ENCODE measurements at places on chromosomes 12 and 14.

DNA sequence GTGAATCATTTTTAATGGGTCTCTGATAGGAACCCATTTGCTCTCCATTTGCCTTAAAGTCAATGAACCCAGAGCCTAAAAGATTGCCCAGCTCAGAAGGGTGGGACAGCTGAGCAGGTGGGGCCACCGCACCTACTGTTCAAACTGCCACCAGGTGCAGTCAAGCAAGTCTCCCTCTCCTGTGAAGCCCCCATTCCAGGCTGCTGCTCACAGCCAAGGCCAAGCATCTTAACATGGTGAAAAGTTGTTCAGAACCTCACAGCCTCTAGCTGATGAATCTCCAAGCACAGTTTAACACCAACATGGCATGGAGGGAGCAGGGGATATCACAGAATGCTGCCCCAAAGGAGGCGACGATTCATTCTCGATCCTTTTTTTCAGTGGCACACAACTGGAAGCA lies 29.5 kb downstream of the ANO2 start:
- H3K4me1 ChIP-seq = no peaks in the 10 kb centered on the region
- no peak overlapping the region for H3K4me3 ChIP-seq
- H3K36me3 ChIP-seq = no peaks in the 10 kb centered on the region
- no peak overlapping the region for H3K27ac ChIP-seq
- no peak for DNase-seq

GRCh38 chr12:78795934-78796445 lies 68.6 kb upstream of the SYT1 start:
- no peak for DNase-seq
- no peak overlapping the region for H3K27ac ChIP-seq
- H3K4me1 ChIP-seq = peaks cover 35% of the 10 kb centered on the region
- no peaks in the 10 kb centered on the region for H3K27me3 ChIP-seq

- peaks cover 3% of the 10 kb centered on the region for H3K4me1 ChIP-seq
- H3K4me3 ChIP-seq = no peak overlapping the region
- DNase-seq = no peak
- no peaks in the 10 kb centered on the region for H3K36me3 ChIP-seq
- H3K27ac ChIP-seq = no peak overlapping the region
These were observed 235.8 kb downstream of the SSPN start for GRCh38 chr12:26431211-26431610.

DNA sequence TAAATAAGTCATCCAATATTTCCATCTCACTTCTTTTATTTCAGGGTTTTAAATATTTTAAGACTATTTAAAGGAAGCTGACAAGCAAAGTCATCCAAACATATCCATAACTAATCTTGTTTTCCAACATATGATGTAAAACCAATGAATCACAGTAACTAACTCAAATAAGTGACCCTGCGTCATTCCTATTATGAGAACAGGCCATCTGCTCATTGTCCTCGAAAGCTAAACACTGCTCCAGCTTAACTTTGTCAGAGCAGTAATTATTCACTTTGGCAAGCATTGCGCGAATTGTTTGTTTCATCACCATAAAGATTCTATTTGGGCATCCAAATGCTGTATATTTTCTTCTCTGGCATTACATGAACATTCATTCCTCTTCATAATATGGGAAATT lies 99.1 kb downstream of the CAPZA3 start:
- H3K4me1 ChIP-seq = peaks cover 7% of the 10 kb centered on the region
- peaks cover 6% of the 10 kb centered on the region for H3K27me3 ChIP-seq
- no peak overlapping the region for H3K4me3 ChIP-seq
- H3K36me3 ChIP-seq = peaks cover 5% of the 10 kb centered on the region

- H3K4me1 ChIP-seq = no peaks in the 10 kb centered on the region
- no peaks in the 10 kb centered on the region for H3K36me3 ChIP-seq
- DNase-seq = no peak
- no peak overlapping the region for H3K27ac ChIP-seq
These were observed 21.2 kb upstream of the CDCA4 start for GRCh38 chr14:105041841-105042765.

- H3K4me1 ChIP-seq = peaks cover 27% of the 10 kb centered on the region
- no peak overlapping the region for H3K4me3 ChIP-seq
- H3K36me3 ChIP-seq = peaks cover 8% of the 10 kb centered on the region
These were observed 48.2 kb downstream of the CRACR2A start for GRCh38 chr12:3704512-3705353.

DNA sequence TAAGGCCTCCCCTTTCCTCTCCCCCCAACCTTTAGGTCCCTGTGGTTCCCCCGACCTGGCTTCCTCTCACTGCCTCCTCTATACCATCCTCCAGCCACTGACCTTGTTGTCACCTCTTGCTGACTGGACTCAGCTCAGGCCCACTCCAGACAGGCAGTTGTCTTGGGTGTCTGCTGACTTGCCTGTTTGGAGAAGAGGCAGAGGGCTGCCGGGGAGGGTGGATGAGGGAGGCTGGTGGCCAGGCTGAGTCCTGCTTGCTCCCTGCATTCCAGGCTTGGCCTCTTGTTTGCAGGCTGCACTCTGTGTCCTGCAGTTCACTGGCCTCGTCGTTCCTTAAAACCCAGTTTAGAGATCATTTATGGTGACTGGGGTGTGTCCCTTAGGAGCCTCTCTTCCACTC lies 31.0 kb upstream of the RD3L start:
- H3K36me3 ChIP-seq = no peaks in the 10 kb centered on the region
- no peak overlapping the region for H3K4me3 ChIP-seq
- no peak overlapping the region for H3K27ac ChIP-seq
- DNase-seq = no peak

- H3K27me3 ChIP-seq = peaks cover 7% of the 10 kb centered on the region
- no peaks in the 10 kb centered on the region for H3K4me1 ChIP-seq
- H3K36me3 ChIP-seq = no peaks in the 10 kb centered on the region
- no peak overlapping the region for H3K27ac ChIP-seq
These were observed 102.7 kb downstream of the SETD3 start for GRCh38 chr14:99377951-99378350.

- peaks cover 5% of the 10 kb centered on the region for H3K36me3 ChIP-seq
- no peak overlapping the region for H3K27ac ChIP-seq
- DNase-seq = no peak
These were observed 104.0 kb downstream of the CALM1 start for GRCh38 chr14:90500665-90501370.

GRCh38 chr12:39572551-39572950 lies 47.1 kb downstream of the ABCD2 start:
- H3K4me1 ChIP-seq = peaks cover 12% of the 10 kb centered on the region
- no peak for DNase-seq

DNA sequence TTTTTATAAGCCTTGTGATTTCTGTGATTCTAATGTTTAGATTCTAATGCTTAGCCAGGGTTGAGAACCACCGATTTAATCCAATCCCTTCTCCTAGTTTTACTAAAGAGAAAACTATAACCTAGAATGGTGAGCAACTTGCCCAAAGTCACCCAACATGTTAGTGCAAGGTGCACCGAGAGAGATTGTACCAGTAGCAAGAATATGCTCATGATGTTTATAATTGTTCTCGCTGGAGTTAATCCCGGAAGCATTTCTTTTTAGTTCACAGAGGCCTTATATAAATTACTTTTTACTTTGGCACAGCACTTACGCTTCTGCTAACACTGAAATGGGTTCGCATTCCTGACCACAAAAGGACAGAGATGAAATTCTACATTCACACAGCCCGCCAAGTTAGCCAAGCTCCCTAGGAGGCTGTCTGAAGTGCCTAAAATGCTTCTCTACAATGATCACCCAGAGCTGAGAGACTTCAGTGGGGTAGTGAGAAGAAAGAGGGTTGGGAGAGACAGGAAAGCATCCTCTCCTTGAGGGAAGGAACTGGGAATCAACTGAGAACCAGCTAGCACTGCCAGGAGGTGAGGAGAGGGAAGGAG lies 579 bp upstream of the BLOC1S1 start:
- no peaks in the 10 kb centered on the region for H3K36me3 ChIP-seq
- no peak for DNase-seq
- peaks cover 12% of the 10 kb centered on the region for H3K27me3 ChIP-seq
- peak overlapping the region; percentile 88 for H3K27ac ChIP-seq
- peak overlapping the region; percentile 93 for H3K4me3 ChIP-seq

DNA sequence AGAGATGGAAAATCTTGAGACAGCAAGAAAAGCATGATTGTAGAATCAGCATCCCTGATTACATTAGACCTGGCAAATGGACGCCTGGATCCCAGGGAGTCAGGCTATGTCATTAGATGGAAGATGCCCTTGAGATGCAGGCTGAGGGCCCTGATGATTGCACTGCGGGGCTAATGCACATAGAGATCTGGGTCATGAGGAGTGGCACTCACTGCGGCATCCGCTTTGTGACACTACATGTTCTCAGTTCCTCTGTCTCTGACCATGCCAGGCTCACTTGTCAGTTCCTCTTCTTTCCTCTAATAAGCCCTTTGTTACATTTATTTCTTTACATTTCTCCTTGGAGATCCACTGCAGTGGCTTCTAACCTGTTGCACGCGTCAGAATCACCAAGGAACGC lies 70.1 kb upstream of the GPATCH2L start:
- no peaks in the 10 kb centered on the region for H3K36me3 ChIP-seq
- no peak for DNase-seq
- H3K4me3 ChIP-seq = no peak overlapping the region
- H3K27me3 ChIP-seq = peaks cover 7% of the 10 kb centered on the region
- no peak overlapping the region for H3K27ac ChIP-seq
- peaks cover 81% of the 10 kb centered on the region for H3K4me1 ChIP-seq

- H3K4me3 ChIP-seq = no peak overlapping the region
- DNase-seq = no peak
- peaks cover 4% of the 10 kb centered on the region for H3K27me3 ChIP-seq
- no peak overlapping the region for H3K27ac ChIP-seq
These were observed 2.9 kb upstream of the PPFIBP1 start for GRCh38 chr12:27521066-27521465.

GRCh38 chr12:62629971-62630739 lies 163.5 kb downstream of the MON2 start:
- no peaks in the 10 kb centered on the region for H3K36me3 ChIP-seq
- DNase-seq = no peak
- no peak overlapping the region for H3K4me3 ChIP-seq
- H3K27ac ChIP-seq = no peak overlapping the region
- peaks cover 11% of the 10 kb centered on the region for H3K4me1 ChIP-seq

GRCh38 chr12:113161415-113162016 lies 12.0 kb downstream of the CFAP73 start:
- peak; percentile 85 for DNase-seq
- peaks cover 14% of the 10 kb centered on the region for H3K4me1 ChIP-seq
- H3K27ac ChIP-seq = peak overlapping the region; percentile 38
- peaks cover 1% of the 10 kb centered on the region for H3K27me3 ChIP-seq
- H3K36me3 ChIP-seq = no peaks in the 10 kb centered on the region

GRCh38 chr14:22842211-22843122 lies 6.1 kb downstream of the MMP14 start:
- DNase-seq = no peak
- peaks cover 4% of the 10 kb centered on the region for H3K4me1 ChIP-seq
- no peak overlapping the region for H3K27ac ChIP-seq
- no peaks in the 10 kb centered on the region for H3K36me3 ChIP-seq
- peaks cover 8% of the 10 kb centered on the region for H3K27me3 ChIP-seq

DNA sequence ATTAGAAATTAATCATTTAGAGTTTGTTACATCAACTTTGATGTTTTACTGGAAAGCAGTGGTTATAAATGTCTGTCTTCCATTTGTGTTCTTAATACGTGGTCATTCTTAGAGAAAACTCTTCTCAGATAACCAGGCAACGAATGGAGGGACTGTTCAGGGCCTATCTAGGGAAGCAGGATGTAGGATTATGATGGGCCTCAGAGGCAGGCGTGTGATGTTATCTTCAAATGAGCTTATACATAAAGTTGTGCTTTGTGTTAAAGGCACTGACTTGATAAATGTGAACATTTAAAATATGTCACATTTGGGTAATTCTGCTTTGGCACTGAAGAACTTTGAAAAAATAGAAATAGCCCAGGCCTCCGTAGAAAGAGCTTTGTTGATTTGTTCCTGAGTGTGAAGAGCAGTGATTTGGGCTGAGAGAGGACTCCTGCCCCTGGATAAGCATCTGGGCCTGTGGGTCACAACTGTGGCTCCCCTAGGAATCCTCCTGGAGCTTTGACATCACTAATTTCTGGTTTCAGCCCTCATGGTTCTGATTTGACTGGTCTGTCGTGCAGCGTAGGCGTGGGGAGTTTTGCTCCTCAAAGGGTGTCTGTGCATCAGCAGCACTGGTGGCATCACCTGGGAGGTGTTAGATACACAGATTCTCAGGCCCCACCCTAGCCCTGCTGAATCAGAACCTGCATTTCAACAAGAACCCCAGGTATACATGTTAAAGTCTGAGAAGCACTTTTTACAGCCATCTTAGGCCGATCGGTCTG lies 55.4 kb downstream of the SAMD4A start:
- no peaks in the 10 kb centered on the region for H3K4me1 ChIP-seq
- H3K4me3 ChIP-seq = no peak overlapping the region
- no peak overlapping the region for H3K27ac ChIP-seq
- H3K27me3 ChIP-seq = peaks cover 3% of the 10 kb centered on the region

- no peak for DNase-seq
- H3K27ac ChIP-seq = no peak overlapping the region
- no peak overlapping the region for H3K4me3 ChIP-seq
- no peaks in the 10 kb centered on the region for H3K36me3 ChIP-seq
- peaks cover 4% of the 10 kb centered on the region for H3K27me3 ChIP-seq
These were observed 57.2 kb upstream of the CISTR start for GRCh38 chr12:53809005-53809404.

DNA sequence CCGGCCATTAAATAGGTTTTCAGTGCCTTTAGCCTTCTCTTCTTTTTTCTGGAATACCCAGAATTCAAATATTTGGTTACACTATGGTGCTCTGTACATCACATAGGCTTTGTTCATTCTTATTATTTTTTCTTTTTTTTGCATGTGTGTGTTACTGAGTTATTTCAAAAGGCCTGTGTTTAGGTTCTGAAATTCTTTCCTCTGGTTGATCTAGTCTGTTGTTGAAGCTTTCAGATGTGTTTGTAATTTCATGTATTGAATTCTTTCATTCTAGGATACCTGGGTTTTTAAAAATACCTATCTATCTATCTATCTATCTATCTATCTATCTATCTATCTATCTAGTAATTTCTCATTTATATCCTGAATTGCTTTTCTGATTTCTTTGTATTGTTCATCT lies 66.9 kb downstream of the FBXO33 start:
- peaks cover 8% of the 10 kb centered on the region for H3K27me3 ChIP-seq
- DNase-seq = no peak
- no peak overlapping the region for H3K4me3 ChIP-seq
- H3K4me1 ChIP-seq = peaks cover 2% of the 10 kb centered on the region
- no peak overlapping the region for H3K27ac ChIP-seq

GRCh38 chr12:122937622-122938091 lies 28.6 kb downstream of the ABCB9 start:
- H3K4me3 ChIP-seq = no peak overlapping the region
- H3K27me3 ChIP-seq = peaks cover 2% of the 10 kb centered on the region
- no peaks in the 10 kb centered on the region for H3K4me1 ChIP-seq
- H3K36me3 ChIP-seq = no peaks in the 10 kb centered on the region
- DNase-seq = no peak

DNA sequence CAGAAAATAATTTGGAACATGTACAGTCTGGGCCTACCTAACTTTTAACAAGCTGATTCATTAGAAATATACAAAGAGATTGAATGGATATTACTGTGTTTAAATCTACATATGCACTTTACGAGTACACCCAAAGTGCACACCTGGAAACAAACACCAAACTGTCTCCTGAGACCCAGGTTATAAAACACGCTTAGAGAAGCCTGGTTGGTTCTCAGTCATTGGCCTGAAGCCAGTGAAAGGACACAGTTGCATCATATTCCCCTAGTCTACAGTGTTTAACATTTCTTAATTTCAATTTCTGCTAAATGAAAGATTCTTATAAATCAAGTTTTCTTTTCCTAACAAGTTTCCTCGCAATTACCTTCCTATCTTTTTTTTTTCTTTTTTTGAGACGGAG lies 209.5 kb downstream of the FBXL14 start:
- no peak overlapping the region for H3K4me3 ChIP-seq
- H3K36me3 ChIP-seq = peaks cover 20% of the 10 kb centered on the region
- H3K27ac ChIP-seq = no peak overlapping the region
- peaks cover 9% of the 10 kb centered on the region for H3K4me1 ChIP-seq

- no peak overlapping the region for H3K27ac ChIP-seq
- no peaks in the 10 kb centered on the region for H3K4me1 ChIP-seq
- H3K4me3 ChIP-seq = no peak overlapping the region
- H3K36me3 ChIP-seq = no peaks in the 10 kb centered on the region
These were observed 68.8 kb upstream of the TMEM263 start for GRCh38 chr12:106886932-106887331.

Measured in glutamatergic neuron (in vitro differentiated cells).